ENCODE measurements at places on chromosomes 7 and 10. TPM values are rescaled to one million over a fixed set of nuclear protein-coding genes. Genes with fewer than 3 reads are reported as not detected.
A peak's percentile ranks its signal among the peaks of the same experiment; 100 is the strongest.

The R3HCC1L gene
- 15.3 TPM for total RNA-seq

DNA sequence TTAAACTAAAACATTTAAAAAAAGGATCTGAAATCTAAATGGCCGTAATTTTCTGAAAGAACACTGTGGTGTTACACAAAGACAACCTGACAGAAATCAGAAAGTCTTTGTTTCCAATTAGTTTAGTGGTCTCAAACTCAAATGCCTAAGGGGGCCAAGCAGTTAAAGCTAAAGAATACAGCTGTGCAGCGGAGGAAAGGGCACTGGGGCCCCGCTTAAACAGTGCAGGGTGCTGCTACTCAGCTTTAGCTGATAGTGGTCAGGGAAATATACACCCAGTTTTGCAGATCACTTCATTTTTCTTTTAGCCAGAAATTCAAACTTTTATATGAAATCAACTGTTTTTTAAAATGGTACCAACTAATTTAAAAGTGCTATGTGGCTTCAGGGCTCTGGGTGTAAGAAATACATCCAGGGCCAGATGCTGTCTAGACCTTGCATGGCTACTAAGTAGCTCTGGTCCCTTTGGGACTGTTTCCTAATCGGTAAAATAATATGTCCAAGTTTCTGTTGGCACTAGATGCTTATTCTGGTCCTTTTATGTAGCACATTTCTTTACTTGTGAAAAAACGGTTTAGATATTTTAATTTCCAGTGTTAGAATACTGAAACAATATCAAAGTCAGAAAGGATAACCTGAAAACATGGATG is 161.8 kb upstream of the LAMB4 start:
- DNase-seq: no peak

- DNase-seq: no peak
These were observed 17.4 kb downstream of the NEUROD6 start for GRCh38 chr7:31323101-31323500.

The NRP1 gene
- total RNA-seq: 482 TPM

DNA sequence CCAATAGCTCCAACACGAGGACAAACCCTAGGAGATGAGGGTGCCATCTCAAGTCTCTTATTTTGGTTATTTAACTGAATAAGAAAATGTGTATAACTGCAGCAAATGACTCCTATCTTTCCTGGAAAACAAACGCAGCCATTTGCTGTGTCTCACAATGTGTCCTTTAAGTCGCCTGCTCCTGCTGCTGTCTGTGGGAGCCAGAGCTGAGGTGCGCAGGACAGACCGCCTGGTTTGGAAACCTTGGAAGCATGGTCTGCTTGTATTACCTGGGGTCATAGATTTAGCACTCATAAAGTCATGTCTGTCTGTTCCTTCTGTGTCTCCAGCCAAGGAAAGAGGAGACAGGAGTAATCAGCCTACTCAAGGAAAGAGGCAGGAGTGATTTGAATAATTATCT is 760.2 kb downstream of the GRID1 start:
- DNase-seq: no peak

DNA sequence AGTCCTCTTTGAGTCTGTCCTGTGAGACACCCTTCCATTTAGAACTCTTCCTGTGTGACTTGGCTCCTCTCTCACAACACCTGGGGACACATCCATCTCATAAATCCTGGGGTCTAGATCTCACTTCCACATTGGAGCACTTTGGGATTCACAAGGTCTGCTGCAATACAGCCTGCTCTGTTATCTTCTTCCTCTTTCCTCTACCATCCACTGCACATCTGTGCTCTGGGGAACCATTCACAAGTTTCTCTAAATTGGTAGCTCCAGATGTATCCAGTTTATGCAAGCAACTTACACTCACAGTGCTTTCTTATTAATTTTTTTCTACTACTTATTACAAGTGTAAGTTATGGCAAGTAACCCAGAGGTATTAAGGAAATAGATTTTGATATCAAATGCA is 5.5 kb upstream of the FIGNL1 start:
- no peak for DNase-seq

The CCL26 gene
- 7.1 TPM for total RNA-seq

The FAM180A gene
- not detected for total RNA-seq

- no peak for DNase-seq
These were observed 29.7 kb downstream of the NOC3L start for GRCh38 chr10:94333051-94333450.

DNA sequence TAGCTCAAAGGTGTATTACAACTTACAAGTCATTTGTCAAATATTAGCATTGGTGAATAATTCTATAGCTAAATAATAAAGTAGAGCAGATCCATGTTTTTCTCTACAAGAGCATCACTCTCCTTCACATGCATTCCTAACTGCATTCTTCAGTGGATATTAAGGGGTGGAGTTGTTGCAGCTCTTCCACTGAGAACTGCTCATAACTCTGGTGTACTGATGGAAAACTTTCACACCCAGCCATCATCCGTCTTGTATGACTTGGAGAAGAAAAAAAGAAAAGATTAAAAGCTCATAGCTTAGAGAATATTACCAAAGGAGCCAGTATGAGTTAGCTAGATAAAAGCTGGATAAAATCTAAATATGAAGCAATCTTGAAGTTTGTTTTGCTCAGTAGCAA is 10.2 kb upstream of the FAM13C start:
- no peak for DNase-seq

DNA sequence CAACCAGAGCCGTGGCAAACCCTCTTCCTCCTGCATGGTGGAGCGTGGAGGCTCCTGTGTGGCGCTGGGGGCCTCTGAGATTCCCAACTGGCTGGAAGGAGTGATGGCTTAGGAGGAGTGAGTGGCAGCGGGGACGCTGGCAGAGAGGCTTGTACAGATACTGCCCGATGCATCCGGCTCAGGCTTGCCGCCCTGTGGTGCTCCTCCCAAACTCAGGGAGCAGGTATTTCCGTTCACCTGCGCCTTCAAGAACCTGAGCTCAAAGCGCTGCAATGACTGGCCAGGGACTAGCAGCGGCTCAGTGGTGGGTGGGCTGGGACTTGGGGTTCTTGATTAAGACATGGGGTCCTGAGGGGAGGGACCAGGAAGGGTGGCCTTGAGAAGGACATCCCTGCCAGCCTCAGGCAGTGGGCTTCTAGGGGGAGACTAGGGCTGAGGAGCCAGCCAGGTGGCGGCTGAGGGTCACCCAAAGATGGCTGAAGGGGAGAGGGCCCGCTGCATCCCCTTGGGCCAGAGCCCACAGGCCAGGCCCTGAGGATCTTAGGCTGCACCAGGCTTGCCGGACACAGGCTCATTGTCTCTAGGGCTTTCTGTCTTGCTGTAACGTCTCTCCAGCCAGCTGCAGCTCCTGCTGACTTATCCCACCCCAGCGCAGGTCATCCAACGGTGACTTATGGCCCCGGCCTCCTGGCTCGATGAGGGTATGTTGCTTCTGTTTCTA is 3.2 kb downstream of the ZNF775 start:
- DNase-seq: no peak

- DNase-seq: peak; percentile 70
These were observed 255.0 kb upstream of the SEMA3C start for GRCh38 chr7:81173766-81174281.

DNA sequence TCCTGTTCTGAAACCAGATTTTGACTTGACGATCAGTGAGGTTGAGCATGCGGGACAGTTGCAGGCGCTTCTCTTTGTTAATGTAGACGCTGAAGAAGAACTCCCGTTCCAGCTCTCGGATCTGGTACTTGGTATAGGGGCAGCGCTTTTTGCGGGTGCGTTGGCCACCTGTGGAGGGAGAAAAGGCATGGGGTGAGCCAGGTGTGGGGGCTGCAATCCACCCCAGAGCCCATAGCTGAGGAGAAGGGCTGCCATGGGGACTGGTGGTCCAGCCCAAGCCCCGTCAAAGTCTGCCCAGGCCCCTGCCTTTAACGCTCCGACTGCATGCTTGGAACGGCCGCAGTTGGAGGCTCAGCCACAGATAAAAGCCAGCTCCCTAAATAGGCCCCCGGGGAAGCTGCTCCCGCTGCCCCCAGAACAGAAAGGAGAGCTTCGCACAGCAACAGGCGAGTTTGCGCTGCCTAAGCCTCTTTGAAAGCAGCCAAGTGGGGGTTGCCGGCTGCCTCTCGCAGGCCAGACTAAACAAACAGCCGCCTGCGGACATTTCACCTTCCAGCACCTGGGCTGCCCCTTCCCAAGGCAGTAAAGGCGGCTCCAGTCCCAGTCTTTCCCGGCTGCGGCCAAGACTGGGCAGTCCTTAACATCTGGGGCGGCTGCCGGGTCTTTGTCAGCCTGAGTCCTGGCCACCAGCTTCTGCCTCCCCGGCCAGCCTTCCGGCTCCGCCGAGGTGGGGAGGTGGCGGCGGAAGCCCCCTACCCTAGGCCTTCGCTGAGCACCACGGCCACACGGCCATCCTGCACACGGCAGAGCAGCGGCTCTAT is 2.0 kb downstream of the HOXA11 start:
- DNase-seq: no peak

DNA sequence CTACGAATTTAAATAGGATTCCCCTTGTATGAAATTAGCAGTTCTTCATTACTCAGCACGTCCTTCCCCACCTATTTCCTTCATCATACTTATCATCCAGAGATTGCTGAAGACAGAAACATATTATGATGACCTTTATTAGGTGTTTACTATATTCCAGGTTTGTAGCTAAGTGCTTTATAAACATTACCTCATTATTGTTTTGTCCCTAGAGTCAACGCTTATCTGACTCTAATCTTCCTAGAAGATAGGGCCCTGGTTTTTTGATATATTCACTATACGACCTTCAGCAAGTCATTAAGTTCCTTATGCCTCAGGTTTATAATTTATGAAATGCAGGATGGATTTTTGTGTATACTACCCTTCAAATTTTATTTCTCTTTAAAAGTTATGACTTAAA is 36.8 kb upstream of the NRP1 start:
- no peak for DNase-seq

DNA sequence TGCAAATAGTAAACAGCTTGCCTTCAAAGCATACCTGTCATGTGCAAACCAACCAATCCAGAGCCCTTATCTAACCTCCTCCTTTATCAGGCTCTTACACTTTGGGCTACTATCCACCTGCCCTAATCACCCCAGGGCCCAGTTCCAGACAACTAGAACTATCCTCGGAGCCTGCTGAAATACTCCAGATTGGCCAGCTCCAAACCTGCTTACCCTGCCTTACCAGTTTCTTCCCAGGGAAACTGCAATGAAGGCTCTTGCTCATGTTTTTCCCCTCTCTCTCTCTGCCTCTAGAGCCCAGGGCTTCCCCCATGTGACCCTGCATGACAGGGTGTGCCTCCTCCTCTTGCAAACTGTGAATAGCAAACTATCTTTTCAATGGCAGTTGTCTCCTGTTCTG is 81.4 kb upstream of the CAPZA2 start:
- DNase-seq: peak; percentile 87

GRCh38 chr7:64625114-64626082 is 40.5 kb upstream of the ZNF107 start:
- DNase-seq: peak; percentile 30

DNA sequence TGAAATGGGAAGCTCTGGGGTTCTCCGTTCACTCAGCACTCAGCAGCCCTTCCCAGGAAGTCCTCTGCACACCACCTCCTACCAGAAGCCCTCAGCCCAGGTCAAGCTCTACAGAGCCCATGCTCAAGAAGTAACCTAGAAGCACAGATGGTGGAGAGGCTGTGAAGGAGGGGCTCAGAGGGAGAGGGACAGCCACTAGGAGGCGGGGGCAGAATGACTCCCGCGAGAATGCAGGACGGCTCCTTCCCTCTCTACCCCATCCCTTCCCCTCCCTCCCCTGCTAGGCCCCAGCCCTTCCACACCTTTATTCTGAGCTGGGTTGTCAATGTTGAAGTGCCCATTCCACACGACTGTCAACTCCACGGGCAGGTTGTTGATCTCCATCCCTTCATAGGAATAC is 373.2 kb downstream of the PLXNA4 start:
- DNase-seq: no peak

- DNase-seq: no peak
These were observed 3.3 kb upstream of the OR2F2 start for GRCh38 chr7:143931739-143932138.

- no peak for DNase-seq
These were observed 506.8 kb downstream of the SDK1 start for GRCh38 chr7:3807824-3808223.

DNA sequence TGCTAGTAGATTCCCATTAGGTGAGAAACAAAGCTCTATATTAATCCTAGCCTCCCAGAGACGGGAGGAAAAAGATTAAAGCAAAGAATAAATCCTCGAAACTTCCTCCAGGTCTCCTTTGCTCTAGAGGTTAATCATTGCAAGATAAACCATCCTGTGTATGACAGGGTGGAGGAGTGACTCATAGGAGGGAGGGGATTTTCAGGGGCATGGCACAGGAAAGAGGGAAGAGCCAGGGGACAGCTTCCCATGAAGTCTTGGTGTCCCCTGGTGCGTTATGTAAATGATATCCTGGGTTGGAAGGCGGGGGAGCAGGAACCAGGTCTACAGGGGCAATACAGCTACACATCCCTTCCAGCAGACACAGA is 780 bp downstream of the CYP3A5 start:
- peak; percentile 75 for DNase-seq
